ENCODE measurements at places on chromosomes 11 and 22.

GRCh38 chr11:70298243-70298915, 27.9 kb downstream of the PPFIA1 start:
- no peak for DNase-seq

DNA sequence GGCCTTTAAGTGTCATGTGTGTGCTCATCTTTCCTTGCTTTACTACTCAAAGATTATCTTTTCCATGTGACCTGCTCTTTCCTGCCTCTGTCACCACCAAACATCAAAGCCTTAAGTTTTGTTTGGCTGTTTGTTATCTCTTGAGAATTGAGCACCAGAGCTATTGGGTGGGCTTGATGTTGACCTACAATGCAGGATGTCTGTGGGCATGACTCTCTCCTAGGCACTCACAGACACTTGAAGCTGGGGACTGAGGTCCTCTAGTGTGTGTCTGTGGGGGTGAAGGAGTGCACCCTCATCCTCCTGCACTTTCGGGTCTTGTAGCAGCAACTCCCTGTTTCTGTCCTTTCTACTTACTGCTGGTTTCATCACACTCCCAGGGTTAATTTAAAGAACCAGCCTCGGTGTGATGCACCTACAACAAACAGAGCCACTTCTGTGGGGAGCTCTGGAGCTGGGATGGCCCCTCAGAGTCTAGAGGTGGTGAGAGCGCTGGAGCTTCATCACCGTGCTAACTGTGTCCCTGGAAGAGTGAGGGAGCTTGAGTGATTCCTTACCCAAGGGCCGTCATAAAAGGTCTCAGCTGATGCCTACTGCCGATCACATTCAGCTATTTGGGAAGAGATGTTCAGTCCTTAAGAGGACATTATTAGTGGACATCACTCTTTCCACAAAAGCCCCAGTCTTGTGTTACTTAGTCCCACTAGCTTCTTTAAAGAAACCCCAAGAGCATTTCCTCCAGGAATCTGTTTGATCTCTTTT, 56.3 kb downstream of the LRRC74B start:
- no peak for DNase-seq

DNA sequence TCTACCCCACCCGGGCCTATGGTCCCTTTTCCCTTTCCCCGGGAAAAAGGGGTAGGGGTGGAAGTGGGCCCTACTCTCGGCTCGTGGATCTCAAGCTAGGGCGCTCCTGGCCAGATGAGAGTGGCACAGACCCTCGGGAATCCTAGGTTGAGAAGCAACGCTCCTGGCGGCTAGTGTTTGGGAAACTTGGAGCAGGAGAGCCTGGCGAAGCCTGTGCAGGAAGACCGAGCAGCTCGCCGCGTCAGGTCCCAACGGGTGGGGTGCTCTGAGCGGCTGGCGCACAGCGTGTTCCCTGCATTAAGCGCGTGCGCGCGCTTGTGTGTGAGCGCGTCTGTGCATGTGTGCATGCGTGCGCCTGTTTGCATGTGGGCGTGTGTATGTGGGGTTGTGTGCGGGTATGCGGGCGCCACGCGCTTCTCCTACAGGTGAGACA, 7.1 kb upstream of the FLI1 start:
- DNase-seq, result no peak

- no peak for DNase-seq
Observed at GRCh38 chr22:48376936-48377712, 1450.5 kb downstream of the BRD1 start.

- no peak for DNase-seq
Observed at GRCh38 chr11:17590463-17590862, 43.4 kb downstream of the OTOG start.

DNA sequence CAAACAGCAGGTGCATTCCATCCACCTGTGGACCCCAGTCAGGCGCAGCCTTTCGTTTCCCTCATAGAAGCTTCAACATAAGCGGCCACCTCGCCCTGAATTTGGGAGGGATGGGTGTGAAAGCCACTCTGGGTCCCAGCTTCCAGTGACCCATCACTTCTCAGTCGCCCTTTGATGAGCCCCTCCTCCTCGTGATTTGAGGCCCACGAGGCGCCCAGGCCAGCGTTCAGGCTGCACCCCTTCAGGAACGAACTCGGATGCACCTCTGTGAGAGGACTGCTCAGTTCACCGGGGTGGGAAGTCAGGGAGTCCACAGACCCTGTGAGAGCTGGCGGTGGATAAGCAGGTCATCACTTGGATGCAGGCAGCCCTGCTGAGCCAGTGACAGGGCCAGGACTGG, 1118.2 kb downstream of the BRD1 start:
- no peak for DNase-seq

- peak; percentile 21 for DNase-seq
Observed at GRCh38 chr11:66595245-66595904, 2.4 kb downstream of the CCS start.

DNA sequence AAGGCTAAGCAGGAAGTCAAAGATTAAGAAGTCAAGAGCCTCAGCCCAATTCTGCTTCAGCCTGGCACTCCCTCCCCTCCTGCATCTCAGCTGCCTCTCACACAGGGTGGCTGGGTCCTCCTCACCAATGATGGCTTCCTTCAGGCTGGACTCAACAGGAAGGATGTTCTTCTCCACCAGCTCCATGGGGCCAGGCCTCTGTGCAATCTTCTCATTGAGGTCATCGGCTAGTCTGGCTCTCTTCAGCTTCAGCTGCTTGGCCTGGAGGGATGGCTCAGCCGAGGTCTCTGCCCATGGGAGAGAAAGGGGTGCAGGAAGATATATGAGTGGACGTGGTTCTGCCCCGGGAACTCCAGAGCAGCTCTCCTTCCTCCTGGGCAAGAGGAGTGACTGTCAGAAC, 59.1 kb downstream of the SGSM3 start:
- DNase-seq, result no peak

DNA sequence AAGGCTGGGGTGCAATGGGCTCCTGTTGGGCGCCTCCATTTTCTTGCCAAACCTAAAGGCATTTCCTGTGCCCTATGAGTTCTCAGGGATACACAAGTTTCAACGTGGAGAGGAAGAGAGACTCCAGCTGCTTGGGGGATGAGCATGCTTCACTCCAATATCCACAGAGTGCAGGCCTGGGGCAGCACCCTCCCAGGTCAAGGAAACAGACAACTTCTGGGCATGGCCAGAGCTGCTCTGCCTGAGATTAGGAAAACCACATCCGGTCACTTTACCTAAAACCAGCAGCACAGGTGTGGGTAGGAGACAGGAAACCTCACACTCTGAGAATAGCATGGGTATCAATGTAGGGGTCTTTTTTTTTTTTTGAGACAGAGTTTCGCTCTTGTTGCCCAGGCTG, 28.7 kb downstream of the TMEM184B start:
- DNase-seq, result no peak

GRCh38 chr11:121358760-121359159, 66.2 kb downstream of the SC5D start:
- DNase-seq, result peak; percentile 19

DNA sequence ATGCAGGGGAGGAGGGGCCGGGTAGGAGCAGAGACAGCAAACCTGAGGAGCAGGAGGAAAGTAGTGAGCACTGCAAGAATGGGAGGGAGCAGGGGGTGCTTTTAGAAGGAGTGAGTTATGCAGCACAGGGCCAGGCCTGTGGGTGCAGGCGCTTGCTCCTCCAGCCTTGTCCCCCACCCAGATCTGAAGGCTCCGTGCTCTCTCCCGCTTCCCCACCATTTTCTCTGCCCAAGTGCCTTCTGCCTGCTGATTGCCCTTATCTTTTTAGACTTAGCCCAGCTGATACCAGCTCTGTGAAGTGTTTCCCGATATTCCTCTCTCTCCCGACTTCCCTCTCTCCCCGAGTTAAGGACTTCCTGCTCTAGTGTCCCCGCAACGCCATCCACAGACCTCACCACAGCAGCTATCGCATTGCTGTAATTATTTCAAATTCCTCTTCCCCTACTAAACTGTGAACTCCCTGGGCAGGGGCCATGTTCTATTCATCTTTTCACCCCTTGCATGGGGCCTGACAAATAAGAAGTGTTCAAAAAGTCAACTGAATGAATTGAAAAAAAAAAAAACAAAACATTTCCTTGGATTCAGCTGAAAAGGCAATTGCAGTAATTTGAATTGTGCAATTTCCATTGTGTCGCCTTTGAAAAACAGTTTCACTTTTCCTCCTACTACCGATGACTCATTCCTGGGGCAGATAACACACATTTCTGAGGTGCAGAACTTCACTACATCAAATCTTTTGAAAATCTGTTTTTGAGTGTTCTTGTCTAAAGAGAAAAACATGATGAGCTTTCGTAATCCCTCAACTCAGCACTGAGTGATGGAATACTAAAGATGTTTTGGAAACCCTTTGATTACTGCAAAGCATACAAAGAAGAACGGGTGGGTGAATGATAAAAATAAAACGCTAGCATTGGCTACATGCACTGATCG, 69.7 kb upstream of the BMAL1 start:
- peak; percentile 98 for DNase-seq

DNA sequence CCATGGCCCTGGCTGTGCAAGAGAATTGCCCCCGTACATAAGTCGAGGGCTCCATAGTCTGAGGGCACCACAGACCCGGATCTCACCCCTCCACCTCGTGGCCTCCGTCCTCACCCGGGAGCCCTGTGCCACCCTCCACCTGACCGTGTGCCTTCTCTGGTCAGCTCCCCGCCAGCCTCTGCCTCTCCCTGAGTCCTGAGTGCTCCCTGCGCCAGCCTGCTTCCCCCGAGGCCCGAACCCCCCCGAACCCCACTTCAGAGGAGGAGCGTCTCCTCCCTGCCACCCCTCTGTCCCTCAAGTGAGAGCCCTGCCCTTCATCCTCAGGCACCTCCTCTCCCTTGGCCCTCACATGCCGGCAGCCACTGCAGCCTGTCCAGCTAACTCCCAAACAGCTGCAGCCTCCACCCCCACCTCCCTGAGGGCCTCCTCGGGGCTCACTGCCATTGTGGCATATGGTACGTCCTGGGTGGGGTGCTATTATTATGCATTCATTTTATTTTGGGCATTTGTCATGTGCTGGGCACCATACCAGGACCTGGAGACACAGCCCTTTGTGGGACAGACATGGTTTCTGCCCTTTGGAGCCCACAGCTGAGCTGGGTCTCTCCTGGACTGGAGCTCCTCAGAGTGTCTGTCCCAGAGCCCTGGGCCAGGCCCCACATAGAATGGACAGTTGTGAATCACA, 67.2 kb downstream of the MYO7A start:
- no peak for DNase-seq

- peak; percentile 31 for DNase-seq
Observed at GRCh38 chr11:8360086-8360828, 96.6 kb upstream of the LMO1 start.
